ENCODE measurements at places on chromosomes 2 and 18. TPM values are rescaled to one million over a fixed set of nuclear protein-coding genes. Genes with fewer than 3 reads are reported as not detected.

Gene EGR4
- total RNA-seq: not detected

Gene PAX3
- not detected for total RNA-seq

Gene SDC1
- 0.10 TPM for total RNA-seq

Gene CROCC2
- total RNA-seq: not detected

Gene HOXD12
- total RNA-seq: not detected

Gene RGPD3
- total RNA-seq: 0.19 TPM

Gene IL1F10
- not detected for total RNA-seq

Gene TXNDC2
- total RNA-seq: not detected

Gene RNF25
- total RNA-seq: 20.3 TPM

Gene TRIM54
- 0.12 TPM for total RNA-seq

Gene AGXT
- not detected for total RNA-seq

All from activated naive CD4-positive, alpha-beta T cell treated with anti-CD3 and anti-CD28 coated beads, Interleukin-2, amount 10 ng/mL, durations not matched to agents 5 hours and 36 hours (primary cell).